Karpas-422 (cell line): ENCODE measurements at places on chromosomes 1 and 21.

DNA sequence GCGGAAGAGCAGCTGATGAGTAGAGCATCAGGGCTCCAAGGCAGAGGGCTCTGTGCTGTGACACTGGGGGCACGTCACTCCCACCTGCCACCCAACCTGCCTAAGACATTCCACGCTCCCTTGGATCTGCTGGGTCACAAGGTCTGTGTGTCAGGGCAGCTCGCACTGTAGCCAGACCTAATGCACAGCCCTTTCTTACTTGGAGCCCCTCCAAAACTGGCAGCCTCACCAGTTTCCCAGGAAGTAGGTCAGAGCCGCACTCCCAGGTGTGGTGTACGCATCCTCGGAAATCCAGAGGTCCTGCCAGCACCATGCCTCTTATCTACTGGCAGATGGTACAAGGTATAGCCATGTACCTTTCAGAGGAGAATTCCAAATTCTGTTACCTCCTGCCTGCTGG is 22.3 kb downstream of the DMRTB1 start:
- DNase-seq: no peak

- no peak for DNase-seq
These were observed 119.2 kb downstream of the GALNT2 start for GRCh38 chr1:230186003-230186863.

DNA sequence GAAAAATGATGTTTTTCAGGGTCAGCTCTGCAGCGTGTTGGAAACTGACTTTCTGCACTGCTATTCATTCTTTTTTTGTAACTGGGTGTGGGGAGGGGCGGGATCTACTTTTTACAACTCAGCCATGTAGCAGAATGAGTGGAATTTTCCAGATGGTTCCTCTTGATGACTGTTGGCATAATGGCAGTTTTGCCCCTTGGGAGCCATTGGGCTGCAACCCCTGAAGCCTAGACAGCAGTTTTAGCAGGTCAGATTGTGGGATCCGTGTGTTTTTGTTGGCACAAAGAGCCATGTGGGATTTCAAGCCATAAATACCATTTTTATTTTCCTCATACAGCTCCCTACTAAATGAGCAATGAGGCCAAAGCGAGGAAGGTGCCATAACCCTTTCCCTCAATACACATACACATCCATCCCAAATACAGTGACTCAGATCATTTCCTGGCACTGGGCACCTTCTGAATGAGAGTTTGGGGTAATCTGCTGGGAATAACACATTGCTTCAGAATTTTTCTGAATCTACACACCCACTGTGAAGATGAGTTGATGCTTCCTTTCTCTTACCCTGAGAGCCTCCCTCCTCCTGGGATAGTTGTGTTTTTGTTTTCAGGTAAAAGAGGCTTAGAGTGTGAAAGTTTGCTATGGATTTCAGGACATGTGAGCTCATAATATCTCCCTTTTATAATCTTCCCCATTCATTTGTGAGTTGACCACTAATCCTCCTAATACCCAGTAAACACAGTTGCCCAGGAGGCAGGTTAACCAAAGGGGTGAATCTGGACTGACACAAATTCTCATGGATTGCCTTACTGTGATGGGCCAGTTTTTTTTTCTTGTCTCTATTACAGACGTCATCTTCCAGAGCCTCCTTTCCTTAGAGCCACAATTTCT is 13.1 kb downstream of the S100A10 start:
- no peak for DNase-seq

DNA sequence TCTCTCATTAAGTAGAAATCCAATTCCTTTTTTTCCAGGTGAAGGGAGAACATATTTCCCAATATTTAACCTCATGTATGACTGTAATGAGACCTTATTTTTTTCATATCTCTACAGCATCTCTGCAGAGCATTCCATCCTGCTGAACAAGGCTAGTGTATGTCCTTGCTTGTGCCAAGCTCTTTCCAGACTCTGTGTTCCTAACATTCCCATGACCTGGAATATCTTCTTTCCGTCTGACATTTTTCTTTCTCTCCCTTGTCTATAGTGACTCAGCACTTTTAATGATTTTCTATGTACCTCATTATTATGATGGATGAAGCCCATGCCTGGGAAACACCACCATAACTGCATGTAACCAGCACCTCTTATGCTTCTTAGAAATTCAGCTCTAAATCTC is 278.3 kb upstream of the NRIP1 start:
- no peak for DNase-seq

DNA sequence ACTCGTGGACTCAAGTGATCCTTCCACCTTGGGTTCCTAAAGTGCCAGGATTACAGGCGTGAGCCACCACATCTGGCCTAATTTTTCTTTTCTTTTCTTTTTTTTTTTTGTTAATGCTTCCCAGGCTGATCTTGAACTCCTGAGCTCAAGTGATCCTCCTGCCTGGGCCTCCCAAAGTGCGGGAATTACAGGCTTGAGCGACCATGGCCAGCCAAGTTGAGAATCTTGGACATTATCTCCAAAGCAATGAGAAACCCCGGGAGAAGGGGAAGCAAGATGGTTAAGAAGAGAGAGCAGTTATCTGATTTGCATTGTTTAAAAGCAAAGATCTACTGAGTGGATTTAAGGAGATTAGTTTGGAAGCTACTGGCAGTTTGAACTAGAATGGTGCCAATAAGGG is 9.1 kb downstream of the HIPK1 start:
- no peak for DNase-seq

DNA sequence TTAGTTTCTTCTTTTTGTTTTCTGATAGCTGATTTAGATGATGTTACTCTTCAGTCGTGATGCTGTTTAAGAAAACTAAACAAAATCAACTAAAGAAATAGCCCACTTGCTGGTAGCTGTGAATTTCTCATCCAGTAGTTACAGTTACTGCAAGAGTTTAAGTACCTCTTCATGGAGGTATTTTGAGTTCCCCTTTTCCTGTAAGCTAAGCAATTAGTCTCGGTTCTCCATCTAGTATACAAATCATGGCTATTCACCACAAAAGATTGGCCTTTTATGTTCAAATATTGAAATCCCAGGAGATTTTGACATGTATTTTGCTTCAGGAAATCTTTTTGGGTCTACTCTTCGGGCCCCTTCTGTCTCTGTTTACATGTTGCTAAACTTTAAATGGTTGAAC is 31.1 kb downstream of the HUNK start:
- DNase-seq: peak; percentile 54

DNA sequence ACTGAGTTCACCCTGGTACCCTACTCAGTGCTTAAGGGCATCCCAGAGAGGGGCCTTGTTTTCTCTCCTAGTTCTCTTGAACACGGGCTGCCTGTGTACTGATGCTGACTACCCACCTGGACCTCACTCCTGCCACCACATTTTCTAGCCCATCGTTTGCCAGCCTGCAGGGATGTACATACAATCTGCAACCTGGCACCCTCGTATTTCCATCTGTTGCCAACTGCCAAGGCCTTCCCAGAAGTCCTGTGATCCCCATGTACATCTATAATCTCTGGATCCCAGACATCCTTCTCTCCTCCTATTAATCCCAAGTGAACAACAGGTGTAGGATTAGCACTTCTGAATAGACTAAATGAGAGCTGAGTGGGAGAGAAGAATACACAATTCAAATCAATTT is 212.0 kb downstream of the SLC45A1 start:
- DNase-seq: no peak

DNA sequence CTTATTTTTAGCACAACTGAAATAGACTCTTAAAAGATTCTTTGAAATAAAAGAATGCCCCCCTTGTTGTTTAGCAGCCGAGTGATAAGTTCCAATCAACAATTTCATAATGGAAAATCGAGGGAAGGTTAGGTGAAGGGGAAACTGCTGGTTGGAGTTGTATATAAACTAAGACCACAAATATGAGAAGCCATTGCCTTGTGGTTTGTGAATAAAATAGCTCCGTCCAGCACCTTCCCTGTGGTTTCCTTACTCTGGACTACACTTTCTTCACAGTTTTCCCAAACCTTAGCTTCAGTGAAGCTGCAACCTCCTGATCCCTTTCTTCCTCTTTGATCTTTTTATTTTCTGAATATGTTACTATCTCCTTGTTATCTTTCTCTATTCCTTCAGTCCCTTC is 6.7 kb upstream of the RAB3GAP2 start:
- DNase-seq: no peak

DNA sequence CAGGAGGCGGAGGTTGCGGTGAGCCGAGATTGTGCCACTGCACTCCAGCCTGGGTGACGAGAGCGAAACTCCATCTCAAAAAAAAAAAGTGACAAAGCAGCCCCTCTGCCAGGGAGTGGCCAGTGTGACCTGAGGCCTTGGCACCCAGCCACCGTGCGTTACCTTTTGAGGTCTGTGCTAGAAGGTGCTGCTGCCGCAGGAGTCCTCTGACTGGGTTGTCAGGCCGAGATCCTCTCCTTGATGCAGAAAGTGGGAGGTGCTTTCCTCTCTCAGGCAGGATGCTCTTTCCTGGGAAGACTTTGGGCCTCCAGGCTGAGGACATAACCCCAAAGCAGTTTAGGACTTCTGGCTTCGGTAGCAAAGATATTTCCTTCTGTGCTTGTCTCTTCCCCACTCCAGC is 280.5 kb upstream of the VAMP3 start:
- DNase-seq: no peak

DNA sequence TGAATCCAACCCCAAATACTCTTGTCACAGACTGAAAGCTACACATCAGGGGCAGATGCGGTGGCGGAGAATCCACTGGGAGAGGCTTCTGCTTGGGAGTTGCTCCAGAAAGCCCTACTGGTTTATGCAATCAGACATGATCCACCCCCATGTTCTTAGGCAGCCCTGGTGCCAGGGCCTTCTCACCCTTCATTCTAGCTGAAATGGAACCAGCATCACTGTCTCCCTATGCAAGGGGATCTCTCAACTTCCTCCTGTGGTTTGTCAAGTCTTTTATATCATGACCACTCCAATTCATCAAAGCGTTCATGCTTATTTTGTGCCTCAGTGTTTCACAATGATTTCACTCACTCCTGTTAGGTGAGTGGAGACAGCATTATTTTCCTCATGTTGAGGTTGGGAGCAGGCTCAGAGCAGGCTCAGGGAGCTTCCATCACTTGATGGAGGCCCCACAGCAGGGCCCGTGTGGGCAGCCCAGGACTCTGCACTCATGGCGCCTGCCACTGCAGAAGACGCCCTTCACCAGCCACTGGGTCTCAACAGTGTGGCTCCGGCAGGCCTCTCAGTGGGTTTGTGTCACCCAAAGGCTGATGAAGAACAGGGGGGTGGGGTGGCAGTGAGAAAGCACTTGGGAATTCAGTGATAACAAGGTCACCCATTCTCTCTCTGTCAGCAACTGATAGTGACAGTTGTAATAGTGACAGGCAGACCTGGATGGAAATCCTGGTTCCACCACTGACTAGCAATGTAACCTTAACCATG is 67.1 kb downstream of the CD58 start:
- DNase-seq: no peak

- DNase-seq: peak; percentile 76
These were observed 20.8 kb upstream of the CD5L start for GRCh38 chr1:157862114-157863070.

DNA sequence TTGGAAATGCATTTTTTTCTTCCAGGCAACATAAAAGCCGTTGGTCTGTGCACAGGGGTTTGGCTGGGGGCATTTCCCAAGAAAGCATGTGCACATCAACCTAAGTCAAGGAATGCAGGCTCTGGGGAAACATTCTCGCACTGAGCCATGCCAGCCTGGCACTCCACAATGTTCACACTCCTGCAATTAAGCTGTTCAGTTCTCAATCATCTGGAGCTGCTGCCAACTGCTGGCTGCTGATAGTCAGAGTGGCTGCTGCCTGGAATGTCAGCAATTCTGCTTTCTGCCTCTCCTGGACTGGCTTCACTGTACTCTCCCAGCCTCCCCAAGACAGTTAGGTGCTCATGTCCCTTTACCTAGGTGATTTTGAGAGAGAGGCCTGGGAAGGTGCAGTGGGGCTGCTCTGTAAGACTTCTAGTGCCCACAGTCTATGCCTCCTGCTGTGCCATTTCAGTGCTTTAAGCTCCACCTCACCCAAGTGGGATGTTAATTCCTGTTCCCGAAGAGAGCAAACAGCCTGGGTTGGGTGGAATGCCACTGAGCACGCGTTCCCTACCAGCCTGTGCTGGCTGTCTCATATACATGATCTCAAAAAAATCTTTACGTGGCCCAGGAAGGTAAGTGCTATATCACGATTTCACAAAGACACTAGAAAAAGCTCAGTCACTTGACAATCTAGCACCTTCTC is 131.7 kb downstream of the BRINP2 start:
- DNase-seq: no peak

- no peak for DNase-seq
These were observed 129.8 kb downstream of the PIK3R3 start for GRCh38 chr1:46002551-46003150.

GRCh38 chr1:84271441-84272151 is 29.9 kb upstream of the SAMD13 start:
- DNase-seq: peak; percentile 85

GRCh38 chr1:145804235-145805045 is 19.5 kb downstream of the RNF115 start:
- peak; percentile 40 for DNase-seq

- DNase-seq: no peak
These were observed 179.6 kb upstream of the ESRRG start for GRCh38 chr1:216902669-216903381.

DNA sequence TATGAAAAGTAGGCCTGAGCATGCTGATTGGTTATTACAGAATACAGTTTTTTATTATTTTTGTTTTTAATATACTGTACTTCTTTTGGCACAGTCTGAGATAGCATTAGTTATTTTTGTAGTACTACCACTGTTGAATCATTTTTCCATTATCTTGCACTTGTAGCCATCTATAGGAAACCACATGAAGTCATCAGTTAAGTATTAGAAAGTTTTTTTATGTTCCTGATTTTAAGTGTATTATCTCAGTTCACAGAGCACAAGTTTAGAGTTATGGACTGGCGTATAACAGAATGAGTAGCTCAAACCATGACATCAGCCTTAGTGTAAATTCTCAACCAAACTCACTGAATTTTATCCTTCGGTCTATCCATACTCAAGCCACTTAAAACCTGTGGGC is 22.8 kb downstream of the DHX9 start:
- no peak for DNase-seq

DNA sequence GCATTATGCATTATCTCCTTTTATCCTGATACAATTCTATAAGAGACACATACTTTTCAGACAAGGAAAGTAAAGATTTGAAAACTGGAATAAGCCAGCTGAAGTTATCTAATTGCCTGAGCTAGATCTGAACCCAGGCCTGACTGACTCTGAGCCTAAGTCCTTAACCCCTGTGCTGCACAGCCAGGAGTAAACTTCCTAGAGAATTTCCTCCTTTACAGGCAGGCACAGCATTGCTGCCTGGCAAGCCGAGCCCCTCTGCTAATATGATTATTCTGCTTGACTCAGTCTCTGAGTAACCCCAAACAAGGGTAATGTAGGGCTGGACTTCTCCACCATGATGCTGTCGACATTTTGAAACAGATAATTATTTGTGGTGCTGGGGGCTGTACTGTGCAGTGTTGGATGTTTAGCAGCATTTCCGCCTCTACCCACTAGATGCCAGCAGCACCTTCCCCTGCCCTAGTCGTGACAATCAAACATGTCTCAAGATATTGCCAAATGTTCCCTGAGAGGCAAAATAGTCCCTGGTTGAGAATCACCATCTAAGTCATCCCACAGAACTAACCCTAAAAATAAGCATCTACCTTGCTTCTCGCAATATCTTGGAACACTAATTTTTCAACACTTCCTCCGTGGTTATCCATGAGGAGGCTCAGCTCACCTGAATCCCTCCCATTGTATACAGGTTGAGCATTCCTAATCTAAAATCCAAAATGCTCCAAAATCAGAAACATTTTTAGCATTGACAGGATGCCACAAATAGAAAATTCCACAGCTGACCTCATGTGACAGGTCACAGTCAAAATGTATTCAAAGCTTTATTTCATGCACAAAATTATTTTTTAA is 18.5 kb downstream of the CAMK1G start:
- DNase-seq: peak; percentile 63

GRCh38 chr21:41948078-41948895 is 5.5 kb downstream of the C2CD2 start:
- DNase-seq: no peak
